Ovary (tissue), 10 donors: ENCODE measurements at places on chromosomes 7 and 10.

GRCh38 chr10:71888248-71888622 lies 37.2 kb upstream of the PSAP start:
- H3K36me3 ChIP-seq, result no peaks in the 10 kb centered on the region
- peak overlapping the region; percentile 92 for H3K27ac ChIP-seq
- H3K4me1 ChIP-seq, result peaks cover 11% of the 10 kb centered on the region
- no peak for DNase-seq
- peak overlapping the region; percentile 51 for H3K4me3 ChIP-seq

- H3K27ac ChIP-seq, result no peak overlapping the region
- DNase-seq, result no peak
- no peaks in the 10 kb centered on the region for H3K4me1 ChIP-seq
- no peaks in the 10 kb centered on the region for H3K36me3 ChIP-seq
Measured at GRCh38 chr7:22555476-22555875, 55.5 kb upstream of the STEAP1B start.

DNA sequence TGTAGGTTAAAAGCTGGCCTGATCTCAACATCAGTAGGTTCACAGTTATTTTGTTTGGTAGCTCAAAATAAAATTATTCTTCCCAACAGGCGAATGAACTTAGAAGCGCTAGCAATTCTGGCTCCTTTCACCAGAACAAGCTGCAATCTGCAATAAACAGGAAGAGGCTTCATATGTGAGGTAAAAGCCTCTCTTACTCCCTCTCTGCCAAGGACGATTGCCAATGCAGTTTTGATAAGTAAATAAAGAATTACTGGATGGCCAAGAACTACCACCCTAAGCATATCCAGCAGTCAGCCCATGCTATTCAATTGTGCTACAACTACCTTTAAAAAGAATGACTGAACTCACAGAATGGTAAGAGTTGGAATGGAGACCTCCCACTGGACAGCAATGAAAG lies 150.0 kb upstream of the LAMB4 start:
- no peak overlapping the region for H3K4me3 ChIP-seq
- no peak overlapping the region for H3K27ac ChIP-seq
- no peaks in the 10 kb centered on the region for H3K36me3 ChIP-seq
- H3K4me1 ChIP-seq, result no peaks in the 10 kb centered on the region
- no peaks in the 10 kb centered on the region for H3K27me3 ChIP-seq

DNA sequence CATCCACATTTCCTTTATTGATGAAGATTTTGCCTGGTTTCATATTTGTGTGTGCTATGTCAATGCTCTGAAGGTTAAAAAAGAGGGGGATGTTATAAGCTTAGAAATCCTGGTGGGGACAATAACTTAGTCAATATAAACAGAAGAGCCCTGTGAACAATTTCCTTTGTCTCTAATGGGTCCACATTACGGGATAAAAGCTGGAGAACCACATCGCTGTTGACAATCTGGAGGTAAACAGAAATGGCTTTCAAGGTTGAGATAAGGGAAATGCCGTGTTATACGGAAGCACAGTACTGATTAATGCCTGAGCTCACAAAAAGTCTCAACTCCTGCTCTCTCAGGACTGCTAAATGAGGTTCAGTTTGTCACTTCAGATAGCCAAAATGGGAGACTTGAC lies 16.8 kb downstream of the ASAH2 start:
- no peaks in the 10 kb centered on the region for H3K4me1 ChIP-seq
- no peaks in the 10 kb centered on the region for H3K36me3 ChIP-seq
- H3K4me3 ChIP-seq, result no peak overlapping the region
- no peak for DNase-seq

- no peak overlapping the region for H3K27ac ChIP-seq
Measured at GRCh38 chr10:60114765-60115586, 208.6 kb upstream of the CCDC6 start.

DNA sequence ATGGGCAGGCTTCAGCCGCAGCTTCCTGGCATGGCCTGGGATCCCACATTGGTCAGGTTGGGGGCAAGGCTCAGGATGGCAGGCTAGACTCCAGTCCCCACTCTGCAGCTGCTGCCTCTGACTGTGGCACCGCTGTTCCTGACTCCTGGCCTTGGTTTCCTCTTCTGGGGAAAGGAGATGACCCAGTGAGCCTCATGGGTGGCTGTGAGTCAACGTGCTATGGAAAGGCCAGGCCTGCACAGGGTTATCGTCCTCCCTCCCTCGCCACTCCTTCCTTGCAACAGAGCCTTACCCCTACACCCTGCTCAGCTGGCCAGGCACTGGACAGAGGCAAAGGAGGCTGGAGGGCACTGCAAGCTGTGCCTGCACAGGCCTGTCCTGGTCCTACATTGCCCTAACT lies 36.1 kb upstream of the CHST15 start:
- H3K36me3 ChIP-seq, result no peaks in the 10 kb centered on the region
- peaks cover 2% of the 10 kb centered on the region for H3K4me1 ChIP-seq
- DNase-seq, result no peak
- H3K4me3 ChIP-seq, result no peak overlapping the region
- no peaks in the 10 kb centered on the region for H3K27me3 ChIP-seq

- DNase-seq, result peak; percentile 77
- H3K27me3 ChIP-seq, result no peaks in the 10 kb centered on the region
- H3K4me3 ChIP-seq, result no peak overlapping the region
- peak overlapping the region; percentile 61 for H3K27ac ChIP-seq
- peaks cover 3% of the 10 kb centered on the region for H3K4me1 ChIP-seq
Measured at GRCh38 chr7:94393246-94394108, 1.2 kb upstream of the COL1A2 start.

DNA sequence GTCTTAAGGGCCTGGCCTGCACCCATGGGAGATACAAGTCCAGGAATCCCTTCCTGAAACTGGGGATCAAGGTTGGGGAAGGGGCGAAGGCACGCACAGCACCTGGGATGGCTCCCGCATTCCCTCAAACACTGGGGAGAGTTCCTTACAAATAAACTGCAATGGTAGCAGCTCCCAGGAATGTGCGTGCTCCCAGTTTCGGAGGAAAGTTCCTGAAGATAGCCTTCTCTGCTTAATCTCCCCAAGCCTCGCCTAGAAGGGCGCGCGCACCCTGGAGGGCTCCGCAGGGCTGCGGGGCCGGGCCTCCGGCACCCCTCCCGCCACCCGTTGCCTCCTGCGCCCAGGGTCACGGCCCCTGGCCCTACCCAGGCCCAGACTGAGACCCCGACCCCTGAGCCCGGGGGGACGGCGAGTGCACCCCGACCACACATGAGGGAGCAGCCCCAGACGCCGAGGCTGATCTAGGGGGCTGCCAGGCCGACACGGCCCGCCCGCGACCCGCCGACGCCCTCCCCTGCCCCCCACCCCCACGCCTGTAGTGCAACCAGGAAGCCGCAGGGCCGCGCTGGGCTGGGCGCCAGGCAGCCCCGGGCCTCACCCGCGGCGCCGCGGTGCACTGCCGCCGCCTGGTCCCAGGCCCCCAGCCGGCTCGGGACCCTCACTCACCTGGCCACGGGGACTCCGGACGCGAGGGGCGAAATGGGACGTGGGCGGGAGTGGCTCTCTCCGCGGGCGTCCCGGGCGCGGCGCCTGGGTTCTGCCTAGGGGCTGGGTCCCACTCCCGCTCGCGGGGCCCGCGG lies 460 bp downstream of the ANXA11 start:
- H3K4me1 ChIP-seq, result peaks cover 24% of the 10 kb centered on the region
- H3K27me3 ChIP-seq, result no peaks in the 10 kb centered on the region
- DNase-seq, result no peak
- H3K27ac ChIP-seq, result peak overlapping the region; percentile 86

DNA sequence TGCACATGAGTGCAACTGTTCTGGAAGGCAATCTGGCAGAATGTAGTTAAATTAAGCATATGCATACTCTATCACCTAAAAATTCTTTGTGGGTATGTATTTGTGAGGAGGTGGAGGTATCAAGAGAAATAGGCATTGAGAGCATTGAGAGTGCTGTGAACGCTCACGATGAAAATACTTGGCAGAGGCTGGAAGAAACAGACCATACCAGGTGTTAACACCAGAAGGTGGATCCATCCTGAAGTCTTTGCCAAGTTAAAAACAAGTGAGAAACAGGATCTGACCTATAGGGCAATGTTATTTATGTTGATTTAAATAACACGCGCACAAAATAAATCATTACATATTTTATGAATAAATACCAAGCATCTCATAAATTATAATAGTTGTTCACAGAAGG lies 311.6 kb downstream of the PCLO start:
- no peak overlapping the region for H3K4me3 ChIP-seq
- no peak overlapping the region for H3K27ac ChIP-seq
- no peaks in the 10 kb centered on the region for H3K27me3 ChIP-seq
- no peak for DNase-seq
- H3K36me3 ChIP-seq, result no peaks in the 10 kb centered on the region

- no peak overlapping the region for H3K27ac ChIP-seq
- no peaks in the 10 kb centered on the region for H3K36me3 ChIP-seq
- H3K27me3 ChIP-seq, result no peaks in the 10 kb centered on the region
- H3K4me1 ChIP-seq, result peaks cover 1% of the 10 kb centered on the region
- no peak for DNase-seq
Measured at GRCh38 chr7:105648561-105649401, 67.5 kb upstream of the EFCAB10 start.

DNA sequence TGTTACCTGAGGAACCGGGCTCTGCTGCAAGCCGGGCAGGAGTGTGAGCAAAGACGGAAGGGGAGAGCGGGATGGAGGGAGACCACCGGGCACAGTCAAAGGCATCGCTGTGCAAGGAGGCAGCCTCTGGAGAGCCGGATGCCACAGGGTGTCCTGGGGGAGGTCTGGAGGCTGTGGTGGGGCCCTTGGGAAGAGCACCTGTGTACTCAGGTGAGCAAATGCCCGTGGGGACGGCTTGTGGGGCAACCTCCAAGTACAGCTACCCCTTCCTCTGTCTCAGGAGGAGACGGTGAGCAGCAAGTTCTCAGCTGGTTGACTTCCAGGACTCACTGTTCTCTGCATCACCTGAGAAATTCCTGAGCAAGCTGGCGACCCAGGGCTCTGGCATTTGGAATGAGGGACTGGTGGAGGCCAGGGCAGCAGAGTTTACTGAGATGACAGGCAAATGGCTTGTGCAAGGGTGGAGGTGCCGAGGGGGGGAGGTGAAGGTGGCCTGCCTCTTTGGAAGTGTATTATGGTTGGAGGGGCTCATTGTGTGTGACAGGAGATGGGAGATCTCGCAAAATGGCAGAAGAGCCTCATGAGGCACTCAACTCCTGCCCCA lies 345.2 kb upstream of the SHH start:
- no peaks in the 10 kb centered on the region for H3K27me3 ChIP-seq
- H3K27ac ChIP-seq, result no peak overlapping the region
- DNase-seq, result no peak

GRCh38 chr10:128281343-128281742 lies 155.1 kb upstream of the MKI67 start:
- no peak for DNase-seq
- no peaks in the 10 kb centered on the region for H3K27me3 ChIP-seq
- no peaks in the 10 kb centered on the region for H3K36me3 ChIP-seq

DNA sequence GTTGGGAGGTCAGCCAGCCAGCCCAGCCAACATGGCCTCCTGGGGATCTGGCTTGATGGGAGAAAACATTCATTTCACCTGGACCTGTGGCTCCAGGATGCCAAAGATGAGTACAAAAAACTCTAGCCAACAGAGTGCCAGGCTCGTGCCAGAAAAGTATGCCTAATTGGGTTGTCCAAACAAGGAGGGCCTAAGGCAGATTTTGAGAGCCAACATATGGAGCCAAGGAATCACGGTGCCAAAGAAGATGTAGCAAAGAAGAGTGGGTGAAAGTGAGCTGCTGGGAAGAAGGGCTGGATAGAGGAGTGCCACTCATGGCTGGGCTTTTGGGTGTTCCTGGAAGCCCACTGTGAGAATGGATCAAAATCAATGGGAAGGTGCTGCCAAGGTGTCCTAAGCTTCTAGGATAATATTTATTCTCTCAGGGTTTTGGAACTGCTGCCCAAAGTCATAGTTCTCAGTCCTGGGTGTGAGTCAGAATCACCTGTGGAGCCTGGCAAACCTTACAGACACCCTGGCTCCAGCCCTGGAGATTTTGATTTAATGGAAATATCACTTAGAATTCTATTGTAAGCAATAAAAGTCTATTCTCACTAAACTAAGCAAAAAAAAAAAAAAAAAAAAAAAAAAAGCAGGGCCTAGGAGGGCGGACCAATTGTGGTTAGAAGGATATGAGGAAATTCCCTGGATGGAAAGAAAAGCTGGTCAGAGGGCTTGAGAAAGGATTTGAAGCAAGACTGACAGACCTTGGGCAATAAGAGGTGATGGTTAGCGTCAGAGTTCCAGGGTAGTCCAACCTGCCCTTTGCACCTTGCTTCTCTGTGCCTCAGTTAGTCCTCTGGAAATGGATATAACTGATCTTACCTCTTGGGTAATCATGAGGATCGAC lies 182.2 kb upstream of the PRR15 start:
- no peak for DNase-seq
- no peak overlapping the region for H3K27ac ChIP-seq
- no peaks in the 10 kb centered on the region for H3K27me3 ChIP-seq
- H3K4me3 ChIP-seq, result no peak overlapping the region
- no peaks in the 10 kb centered on the region for H3K36me3 ChIP-seq

- no peak overlapping the region for H3K27ac ChIP-seq
- DNase-seq, result no peak
- no peaks in the 10 kb centered on the region for H3K27me3 ChIP-seq
- H3K4me1 ChIP-seq, result no peaks in the 10 kb centered on the region
Measured at GRCh38 chr7:147406521-147407135, 1183.9 kb upstream of the C7orf33 start.

DNA sequence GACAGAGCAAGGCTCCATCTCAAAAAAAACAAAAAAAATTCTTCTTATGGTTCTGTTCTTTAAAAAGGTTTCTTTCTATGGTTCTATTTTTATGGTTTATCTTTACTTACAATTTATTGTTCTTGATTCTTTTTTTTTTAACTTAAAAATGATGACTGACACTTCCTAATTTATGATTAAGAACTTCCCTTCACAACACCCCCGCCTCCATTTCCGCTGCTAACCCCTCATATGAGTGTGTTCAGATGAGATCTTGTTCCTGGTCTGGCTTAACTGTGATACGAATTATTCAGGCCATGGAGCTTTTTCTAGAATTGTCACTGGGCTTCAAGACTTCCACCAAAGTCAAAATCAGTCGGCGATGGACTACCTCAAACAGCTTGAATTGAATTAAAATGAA lies 33.9 kb downstream of the PTER start:
- H3K27me3 ChIP-seq, result no peaks in the 10 kb centered on the region
- H3K27ac ChIP-seq, result no peak overlapping the region
- no peaks in the 10 kb centered on the region for H3K4me1 ChIP-seq
- no peak for DNase-seq

- H3K36me3 ChIP-seq, result no peaks in the 10 kb centered on the region
- H3K4me1 ChIP-seq, result peaks cover 2% of the 10 kb centered on the region
- no peak overlapping the region for H3K4me3 ChIP-seq
Measured at GRCh38 chr7:115662120-115662519, 368.4 kb downstream of the TFEC start.

GRCh38 chr10:34240039-34240438 lies 575.1 kb downstream of the PARD3 start:
- no peaks in the 10 kb centered on the region for H3K36me3 ChIP-seq
- no peak for DNase-seq
- H3K4me3 ChIP-seq, result no peak overlapping the region
- H3K27me3 ChIP-seq, result no peaks in the 10 kb centered on the region
- peaks cover 4% of the 10 kb centered on the region for H3K4me1 ChIP-seq
